ENCODE measurements at places on chromosomes 5 and 9.

DNA sequence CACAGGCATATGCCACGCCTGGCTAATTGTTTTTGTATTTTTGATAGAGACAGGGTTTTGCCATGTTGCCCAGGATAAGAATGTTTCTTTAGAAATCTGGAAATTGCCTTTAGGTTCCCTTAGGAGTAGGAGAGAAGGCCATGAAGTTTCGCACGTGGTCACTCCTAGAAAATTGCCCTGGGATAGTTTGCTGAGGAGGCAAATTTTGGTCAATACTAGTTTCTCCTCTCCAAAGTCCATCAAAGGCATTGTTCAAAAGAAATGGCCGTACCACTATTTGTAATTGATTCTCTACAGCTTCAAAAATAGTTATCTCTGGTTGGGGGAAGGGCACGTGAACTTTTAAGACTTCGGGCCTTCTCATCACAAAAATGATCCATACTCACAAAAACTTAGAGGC is 845 bp upstream of the SLC30A5 start:
- no peak for DNase-seq

DNA sequence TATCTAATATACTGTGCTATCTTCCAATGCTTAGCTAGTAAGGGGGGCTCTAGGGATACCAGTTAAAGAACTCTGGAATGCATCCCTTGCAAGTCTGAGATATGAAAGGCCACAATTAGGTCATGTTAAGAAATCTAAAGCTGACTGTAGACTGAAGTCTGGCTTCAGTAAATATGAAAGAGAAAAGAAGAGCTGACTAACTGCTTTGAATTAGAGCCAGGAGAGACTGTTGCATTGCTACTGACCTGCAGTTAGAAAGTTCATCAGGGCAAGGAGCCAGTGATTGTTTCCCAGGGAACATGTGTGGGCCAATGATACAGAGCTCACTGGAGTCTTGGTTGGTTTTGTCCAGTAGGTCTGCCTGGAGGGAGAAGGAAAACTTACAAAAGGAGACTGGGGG is 472.1 kb upstream of the TNC start:
- no peak for DNase-seq

- no peak for DNase-seq
These were observed 34.5 kb downstream of the COL15A1 start for GRCh38 chr9:98978231-98978681.

DNA sequence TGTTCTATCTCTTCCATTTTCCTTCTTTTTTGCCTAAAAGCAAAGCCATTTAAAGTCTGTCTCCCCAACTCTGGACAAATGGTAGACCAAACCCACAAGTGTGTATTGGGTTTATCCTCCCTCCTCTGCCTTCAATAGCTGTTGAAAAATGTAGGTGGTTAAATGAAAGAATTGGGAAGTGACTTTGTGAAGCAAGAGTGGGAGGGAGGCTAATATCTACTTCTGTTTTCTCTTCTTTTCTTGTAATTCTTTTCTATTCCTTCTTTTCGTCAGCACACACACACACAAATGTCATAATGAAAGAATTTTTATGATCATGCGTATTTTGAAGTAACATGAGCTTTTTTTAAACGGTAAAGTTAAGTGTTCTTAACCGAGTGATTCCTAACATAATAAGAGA is 3.8 kb downstream of the CCDC152 start:
- DNase-seq: no peak

DNA sequence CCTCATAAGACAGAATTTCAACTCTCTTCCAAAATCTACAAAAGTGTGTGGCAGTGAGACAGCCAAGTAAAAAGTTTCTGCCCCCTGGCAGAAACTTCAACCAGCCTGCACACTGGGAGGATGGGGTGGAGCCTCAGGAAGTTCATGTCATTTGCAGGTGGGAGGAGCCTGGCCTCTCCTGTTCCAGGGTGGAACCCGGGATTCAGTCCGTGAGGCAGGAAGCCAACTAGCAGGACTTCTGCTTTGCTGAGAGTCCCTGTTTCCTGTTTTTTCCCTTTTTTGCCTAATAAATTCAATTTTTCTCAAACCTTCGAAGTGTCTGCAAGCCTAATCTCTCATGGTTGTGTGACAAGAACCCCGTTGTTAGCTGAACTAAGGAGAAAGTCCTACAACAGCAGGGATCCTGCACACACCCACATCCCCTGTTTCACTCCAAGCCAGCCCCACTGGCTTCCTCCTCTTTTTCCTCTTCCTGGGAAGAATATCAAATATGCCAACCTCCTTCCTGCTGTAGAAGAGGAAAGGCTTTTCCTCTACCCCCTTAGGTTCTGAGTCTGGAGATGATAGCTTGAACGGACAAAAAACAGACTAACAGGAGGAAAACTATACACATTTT is 69.3 kb downstream of the ALDH7A1 start:
- no peak for DNase-seq

- DNase-seq: no peak
These were observed 21.3 kb downstream of the RPS6 start for GRCh38 chr9:19358701-19359100.

DNA sequence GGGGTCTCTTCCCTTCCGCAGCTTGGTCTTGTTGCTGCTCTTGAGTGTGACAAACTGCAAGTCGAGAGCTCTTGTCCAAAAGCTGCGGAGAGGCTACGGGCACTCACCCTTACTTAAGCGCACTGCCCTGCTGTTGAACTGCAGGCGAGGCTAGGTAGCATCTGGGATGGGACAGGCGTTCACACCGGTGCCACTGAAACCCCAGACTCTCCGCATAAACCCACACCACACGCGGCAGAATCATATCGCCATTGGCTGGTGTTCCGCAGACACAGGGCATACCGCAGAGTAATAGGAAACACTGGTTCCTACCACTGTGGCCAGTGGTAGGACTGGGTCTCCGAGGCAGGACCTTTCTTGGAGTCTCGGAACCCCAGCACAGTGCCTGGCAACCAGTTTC is 2.2 kb upstream of the NPR3 start:
- no peak for DNase-seq

DNA sequence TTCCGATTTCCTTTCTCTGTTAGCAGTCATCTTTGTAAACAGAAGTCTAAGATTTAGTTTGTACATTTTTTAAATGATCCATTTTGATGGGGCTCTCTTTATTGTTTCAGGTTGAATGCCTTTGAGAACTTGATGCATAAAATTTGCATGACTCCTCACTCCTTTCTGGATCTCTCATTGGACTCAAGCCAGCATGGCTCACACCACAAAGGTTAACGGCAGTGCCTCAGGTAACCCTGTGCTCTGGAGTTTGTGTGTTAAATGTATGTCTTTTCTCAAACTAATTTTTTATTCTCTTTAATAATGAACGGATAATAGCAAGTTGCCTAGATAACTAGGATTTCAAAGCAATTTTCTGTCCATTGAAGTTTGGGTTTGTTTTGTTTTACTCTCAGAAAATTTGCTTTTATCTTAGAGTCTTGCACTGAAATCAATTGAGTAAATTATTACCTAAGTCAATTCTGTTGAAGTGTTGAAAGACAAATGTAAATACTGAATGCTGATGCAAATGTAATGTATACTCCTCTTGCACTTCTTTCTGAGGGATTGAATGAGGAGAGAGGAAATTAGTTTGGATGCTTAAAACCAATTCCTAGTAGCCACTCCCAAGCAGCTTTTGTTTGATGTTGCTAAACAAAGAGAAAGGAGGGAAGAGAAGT is 164.6 kb upstream of the DMRT1 start:
- DNase-seq: no peak

DNA sequence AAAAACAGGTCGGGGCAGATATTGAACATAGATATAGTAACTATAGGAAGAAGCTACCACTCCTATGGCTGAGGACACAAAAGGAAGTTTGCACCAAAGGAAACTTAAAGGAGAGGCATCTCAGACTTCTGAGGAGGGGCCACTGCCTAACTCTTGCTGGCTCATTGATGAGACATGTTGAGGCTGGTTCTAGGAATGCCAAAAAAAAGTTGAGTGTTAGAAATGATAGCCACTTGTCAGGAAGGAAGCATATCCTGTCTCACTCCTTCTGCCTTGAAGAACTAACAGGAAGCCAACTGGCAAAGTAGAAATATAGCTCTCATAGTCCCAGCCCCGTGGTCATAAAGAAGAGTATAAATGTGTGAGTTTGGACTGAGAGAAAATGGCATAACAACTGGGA is 23.3 kb upstream of the STOM start:
- no peak for DNase-seq

DNA sequence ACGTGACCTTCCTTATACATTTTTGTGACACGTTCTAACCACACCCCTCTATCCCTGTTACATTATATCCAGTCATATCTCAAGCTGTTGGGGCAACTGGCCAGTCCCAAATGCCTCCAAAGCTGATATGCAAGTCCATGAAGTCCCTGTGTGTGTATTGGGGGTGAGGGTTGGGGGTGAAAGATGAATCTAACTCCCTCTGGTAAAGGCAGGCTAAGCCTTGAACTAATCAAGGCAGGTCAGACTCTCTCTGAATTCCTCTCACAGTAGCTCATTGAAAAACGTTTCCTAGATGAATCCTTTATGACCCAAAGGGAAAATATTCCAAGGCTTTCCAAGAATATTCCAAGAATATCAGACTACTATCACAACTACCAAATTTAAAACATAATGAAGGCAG is 174.4 kb downstream of the MUSK start:
- DNase-seq: no peak

DNA sequence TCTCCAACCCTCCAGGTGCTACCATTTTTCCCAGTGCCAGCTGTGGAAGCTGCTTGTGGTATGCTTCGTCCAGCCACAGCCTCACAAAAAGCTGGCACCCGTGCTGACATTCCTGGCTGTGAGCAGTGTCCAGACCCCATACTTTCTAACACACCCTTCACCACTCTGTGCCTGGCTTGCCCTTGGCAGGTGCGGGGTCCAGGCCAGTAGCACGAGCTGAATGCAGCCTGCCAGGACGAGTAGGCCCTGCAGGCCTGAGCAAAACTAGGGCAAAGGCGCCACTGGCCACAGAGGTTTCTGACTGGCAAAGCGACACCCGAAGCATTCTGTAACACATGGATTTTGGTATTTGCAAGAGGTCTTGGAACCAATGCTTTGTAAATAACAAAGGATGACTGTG is 26.0 kb upstream of the GHR start:
- no peak for DNase-seq

DNA sequence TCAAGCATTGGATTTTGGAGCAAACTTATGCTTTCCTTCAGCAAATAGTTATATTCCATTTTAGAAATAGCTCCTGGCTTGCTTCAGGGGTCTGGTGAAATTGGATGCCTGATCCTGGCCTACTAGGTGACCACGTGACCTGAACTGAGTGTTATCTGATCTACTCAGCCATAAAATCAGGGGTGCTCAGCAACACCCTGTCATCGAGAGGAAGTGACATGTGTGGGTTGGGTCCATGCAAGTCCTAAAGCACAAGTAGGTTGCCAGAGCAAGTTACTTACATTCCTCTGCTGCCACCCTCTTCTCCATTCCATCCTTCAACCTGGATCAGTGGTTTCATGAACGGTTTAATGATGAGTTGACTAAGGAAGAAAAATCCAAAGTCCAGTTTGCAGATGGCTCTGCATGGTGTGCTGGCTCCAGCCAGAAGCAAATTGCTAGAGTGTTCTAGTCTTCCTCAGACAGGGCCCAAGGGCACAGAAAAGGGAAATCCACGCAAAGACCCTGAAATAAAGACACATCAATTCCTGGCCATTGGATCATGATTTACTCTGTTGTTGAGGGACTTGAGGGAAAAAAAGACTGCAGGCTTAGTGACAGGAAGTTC is 2.8 kb upstream of the FAM193B start:
- DNase-seq: no peak

- DNase-seq: no peak
These were observed 68.1 kb downstream of the YIPF5 start for GRCh38 chr5:144102361-144102760.

DNA sequence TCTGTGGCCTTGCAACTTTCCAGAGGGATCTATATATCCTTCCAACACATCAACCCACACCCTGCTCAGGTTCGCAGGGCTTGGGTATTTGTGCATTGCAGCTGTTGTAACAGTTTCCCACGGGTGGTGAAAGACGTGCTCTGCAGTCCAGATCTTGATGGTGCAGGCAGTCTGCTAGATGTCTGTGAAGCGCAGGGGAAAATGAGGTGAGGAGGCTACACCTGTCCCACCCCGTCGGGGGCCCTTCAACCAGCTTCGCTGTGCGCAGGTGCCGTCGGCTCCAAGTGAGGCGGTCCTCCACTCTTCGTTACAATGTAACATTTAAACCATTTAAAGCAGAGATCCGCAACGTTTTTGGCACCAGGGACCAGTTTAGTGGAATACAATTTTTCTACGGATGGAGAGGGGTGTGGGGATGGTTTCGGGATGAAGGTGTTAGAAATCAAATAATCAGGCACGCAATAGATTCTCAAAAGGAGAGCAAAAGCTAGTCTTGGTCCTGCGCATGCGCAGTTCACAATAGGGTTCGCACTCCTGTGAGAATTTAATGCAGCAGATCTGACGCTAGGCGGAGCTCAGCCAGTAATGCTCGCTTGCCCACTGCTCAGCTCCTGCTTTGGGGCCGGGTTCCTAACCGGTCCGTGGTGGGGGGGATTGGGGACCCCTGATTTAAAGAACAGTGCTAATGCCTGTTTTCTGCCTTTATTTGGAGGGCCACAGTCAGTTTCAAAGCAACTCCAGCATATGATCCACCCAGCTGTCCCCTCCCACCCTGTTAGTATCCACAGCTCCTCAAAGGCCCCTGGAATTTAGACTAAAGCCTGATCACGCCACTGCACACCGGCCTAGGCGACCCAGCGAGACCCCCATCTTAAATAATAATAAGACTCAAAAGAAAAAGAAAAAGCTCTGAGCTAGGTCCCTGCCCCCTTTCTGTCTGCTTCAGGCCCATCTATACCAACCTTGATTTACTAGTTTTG is 97.1 kb upstream of the SELENOP start:
- DNase-seq: peak; percentile 86

- peak; percentile 87 for DNase-seq
These were observed at the start of gene ZNF354C for GRCh38 chr5:179060116-179061008. ZNF354C (plus strand) TSS chr5:179060373; CDS start chr5:179062069, 1,696 bp downstream.

DNA sequence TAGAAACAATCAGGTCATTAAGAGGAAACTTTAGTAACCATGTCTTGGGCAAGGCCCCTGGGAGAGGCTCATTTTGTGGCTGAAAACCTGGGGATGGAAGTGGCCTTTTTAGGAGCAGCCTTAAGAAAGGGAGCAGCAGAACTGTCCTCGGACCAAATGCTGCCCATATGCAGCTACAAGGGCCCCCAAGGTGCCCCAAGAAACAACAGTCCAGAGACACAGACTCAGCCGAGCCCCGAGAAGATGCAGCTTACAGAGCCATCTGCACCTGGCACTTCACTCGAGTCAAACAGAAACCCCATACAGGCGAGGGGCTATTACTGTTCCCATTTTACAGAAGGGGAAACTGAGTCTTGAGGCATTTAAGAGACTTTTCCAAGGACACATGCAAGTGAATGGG is 58.0 kb downstream of the COL23A1 start:
- no peak for DNase-seq

DNA sequence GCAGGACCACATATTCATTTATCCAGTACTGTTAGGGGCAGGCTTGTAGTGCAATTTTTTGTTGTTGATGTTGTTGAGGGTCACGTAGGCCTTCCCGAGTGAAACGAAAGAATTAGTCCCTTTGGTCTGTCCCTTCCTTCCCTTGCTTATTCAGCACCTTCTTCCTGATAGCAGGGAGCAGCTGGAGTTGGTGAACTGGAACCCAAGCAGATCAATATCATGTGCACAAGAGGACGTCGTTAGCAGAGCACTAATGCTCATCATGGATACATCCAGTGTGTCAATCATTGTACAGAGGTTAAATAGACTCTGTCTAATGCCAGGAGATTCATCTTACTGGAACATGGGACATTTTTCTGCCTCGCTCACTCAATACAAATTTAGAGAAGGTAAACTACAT is 33.0 kb upstream of the MAP1B start:
- no peak for DNase-seq

GRCh38 chr9:22031655-22032411 is 22.7 kb upstream of the CDKN2B start:
- no peak for DNase-seq

GRCh38 chr5:143309661-143310431 is 93.6 kb downstream of the NR3C1 start:
- DNase-seq: no peak

All from activated T-cell treated with anti-CD3 and anti-CD28 coated beads, Interleukin-2, amount 50 U/mL, for 1 hour (primary cell).